Myometrial cell (primary cell): ENCODE measurements at places on chromosomes 7 and 10. TPM values are rescaled to one million over a fixed set of nuclear protein-coding genes. Genes with fewer than 3 reads are reported as not detected.

Gene TAS2R5
- total RNA-seq, result not detected in 2 replicates

Gene ARHGEF5
- total RNA-seq, result 4.6 and 9.4 TPM in 2 replicates

Gene PRPS1L1
- not detected in 2 replicates for total RNA-seq

Gene NUTM2D
- total RNA-seq, result 0.71 and 4.6 TPM in 2 replicates

Gene RELN
- total RNA-seq, result 0.29 and 4.4 TPM in 2 replicates

Gene CTAGE8
- 0.18 and 0.29 TPM in 2 replicates for total RNA-seq
